Tibial nerve (tissue), 4 donors: ENCODE measurements at places on chromosomes 13 and 19. TPM values are rescaled to one million over a fixed set of nuclear protein-coding genes. Genes with fewer than 3 reads are reported as not detected.

GRCh38 chr13:35796623-35797022, 320.1 kb upstream of the MAB21L1 start:
- no peak for DNase-seq

The PCDH17 gene
- 4.6 TPM for total RNA-seq

DNA sequence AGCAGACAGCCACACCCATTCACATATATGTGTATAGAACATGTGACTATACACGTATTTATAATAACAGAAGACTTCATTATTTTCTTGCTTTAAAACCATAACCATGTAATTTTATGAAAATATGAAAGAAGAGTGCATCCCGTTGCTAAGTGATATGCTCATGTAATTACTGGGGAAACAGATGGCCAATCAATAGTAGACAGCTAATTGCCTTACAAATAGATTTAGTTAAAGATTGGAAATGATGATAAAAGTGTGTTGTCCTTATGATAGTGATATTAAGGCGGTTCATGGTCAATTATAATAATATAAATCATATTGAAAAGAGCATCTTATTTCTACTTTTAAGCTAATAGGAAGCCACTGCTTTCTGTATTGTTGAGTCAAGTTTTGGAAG, 95.9 kb downstream of the RFC3 start:
- no peak for DNase-seq

The OSCAR gene
- 0.66 TPM for total RNA-seq

The ZNF578 gene
- total RNA-seq: 2.9 TPM

The TJP3 gene
- total RNA-seq: 0.21 TPM
